Hepatocyte (in vitro differentiated cells): ENCODE measurements at places on chromosomes 12 and 14. TPM values are rescaled to one million over a fixed set of nuclear protein-coding genes. Genes with fewer than 3 reads are reported as not detected.

LRTM2 gene
- not detected in 2 replicates for polyA plus RNA-seq

KRT2 gene
- polyA plus RNA-seq, result not detected in 2 replicates

GRCh38 chr14:91171291-91171690 is 57.4 kb downstream of the DGLUCY start:
- no peak for DNase-seq
- H3K27me3 ChIP-seq, result no peaks in the 10 kb centered on the region
- H3K27ac ChIP-seq, result no peak overlapping the region
- H3K4me3 ChIP-seq, result no peak overlapping the region
- no peaks in the 10 kb centered on the region for H3K36me3 ChIP-seq

C1S gene
- 130 and 143 TPM in 2 replicates for polyA plus RNA-seq

RPS6KA5 gene
- 3.0 and 4.8 TPM in 2 replicates for polyA plus RNA-seq

SLC25A47 gene
- polyA plus RNA-seq, result 0.77 and 1.8 TPM in 2 replicates

NPFF gene
- polyA plus RNA-seq, result 0.77 TPM in 1 of 2 replicates, not detected in the other

- H3K4me3 ChIP-seq, result peak within 1 kb of the TSS; percentile 76
- DNase-seq, result peak; percentile 96
- peaks cover 12% of the 10 kb centered on the region for H3K4me1 ChIP-seq
- H3K27me3 ChIP-seq, result no peaks in the 10 kb centered on the region
- peak within 1 kb of the TSS; percentile 99 for H3K27ac ChIP-seq
- H3K36me3 ChIP-seq, result no peaks in the 10 kb centered on the region
These were observed at the start of gene HECTD1 for GRCh38 chr14:31207755-31208545. Gene HECTD1, minus strand, starts transcription at chr14:31207793. Its CDS starts 1,857 bp downstream, at chr14:31205936.

GRCh38 chr12:51285843-51286242 is 15.6 kb upstream of the SMAGP start:
- no peaks in the 10 kb centered on the region for H3K27me3 ChIP-seq
- H3K36me3 ChIP-seq, result no peaks in the 10 kb centered on the region
- DNase-seq, result no peak

DNA sequence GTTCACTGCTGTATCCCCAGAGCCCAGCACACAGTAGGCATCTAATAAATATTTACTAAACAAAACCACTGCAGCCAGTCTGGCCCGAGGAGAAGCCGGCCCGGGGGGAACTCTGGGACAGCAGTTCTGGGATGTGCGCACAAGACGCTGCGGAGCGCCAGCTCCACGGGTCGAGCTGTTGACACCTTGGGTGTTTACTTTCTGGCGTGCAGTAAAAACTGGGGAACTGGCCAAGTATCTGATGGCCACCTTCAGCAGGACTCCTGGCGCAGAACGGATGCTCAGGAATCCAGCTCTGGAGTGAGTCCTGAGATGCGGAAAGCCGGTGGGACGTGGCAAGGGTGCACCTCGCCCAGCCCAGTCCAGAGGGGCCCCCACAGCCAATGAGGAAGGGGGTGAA is 65.6 kb downstream of the NCOR2 start:
- H3K27me3 ChIP-seq, result no peaks in the 10 kb centered on the region
- no peak for DNase-seq
- peak overlapping the region; percentile 79 for H3K27ac ChIP-seq
- no peaks in the 10 kb centered on the region for H3K36me3 ChIP-seq
- peaks cover 75% of the 10 kb centered on the region for H3K4me1 ChIP-seq
- no peak overlapping the region for H3K4me3 ChIP-seq

- no peaks in the 10 kb centered on the region for H3K36me3 ChIP-seq
- H3K4me3 ChIP-seq, result no peak overlapping the region
- H3K4me1 ChIP-seq, result no peaks in the 10 kb centered on the region
- no peaks in the 10 kb centered on the region for H3K27me3 ChIP-seq
- no peak for DNase-seq
These were observed 212.2 kb upstream of the DIO3 start for GRCh38 chr14:101349108-101349507.

GRCh38 chr14:28703482-28703881 is 63.1 kb upstream of the FOXG1 start:
- H3K27me3 ChIP-seq, result no peaks in the 10 kb centered on the region
- H3K36me3 ChIP-seq, result no peaks in the 10 kb centered on the region
- DNase-seq, result no peak

DNA sequence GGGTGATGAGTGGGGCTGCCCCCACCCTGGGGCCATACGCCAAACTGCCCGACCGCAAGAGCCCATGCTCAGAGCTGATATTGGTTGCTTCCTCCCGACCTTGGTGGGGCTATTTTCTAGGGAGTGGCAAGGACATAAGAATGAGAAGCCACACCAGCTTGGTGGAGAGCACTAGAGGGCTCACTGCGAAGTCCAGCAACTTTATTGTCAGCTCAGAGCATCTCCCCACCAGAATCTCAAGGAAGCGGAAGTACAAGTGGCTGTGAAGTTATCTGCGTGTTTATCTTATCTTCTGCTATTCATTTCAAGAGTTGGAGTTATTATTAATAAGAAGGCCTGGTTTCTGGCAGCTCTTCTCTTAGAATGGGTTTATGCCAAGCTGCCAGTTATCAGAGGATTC is 4.9 kb upstream of the PLXNC1 start:
- no peak overlapping the region for H3K4me3 ChIP-seq
- DNase-seq, result no peak
- peaks cover 18% of the 10 kb centered on the region for H3K27me3 ChIP-seq
- no peak overlapping the region for H3K27ac ChIP-seq
- H3K36me3 ChIP-seq, result no peaks in the 10 kb centered on the region

DNA sequence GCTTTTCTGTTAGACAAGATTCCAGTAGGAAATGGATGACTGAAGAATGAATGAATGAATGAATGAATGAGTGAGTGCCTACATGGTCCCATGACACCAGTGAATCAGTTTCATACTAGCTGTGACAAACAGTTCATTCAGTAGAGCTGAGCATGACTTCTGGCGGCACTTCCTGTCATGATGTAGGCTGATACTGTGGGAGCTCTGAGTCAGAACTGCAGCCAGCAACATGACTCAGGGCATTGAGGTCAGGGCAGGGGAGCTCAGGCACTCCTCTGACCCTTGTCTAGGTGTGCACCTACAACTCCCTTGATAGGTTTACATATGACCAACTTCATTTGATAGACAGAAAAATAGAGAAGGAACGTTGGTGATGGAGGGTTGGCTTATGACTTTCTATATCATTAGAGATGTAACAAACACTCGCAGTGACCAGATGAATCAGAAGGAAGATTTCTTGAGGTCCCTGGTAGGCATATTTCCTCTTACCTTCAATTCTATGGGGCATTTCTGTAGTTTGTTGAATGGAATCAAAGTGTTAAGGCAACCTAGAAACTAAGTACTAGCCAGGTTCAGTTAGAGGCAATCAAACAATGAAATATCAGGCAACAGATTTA is 139.3 kb upstream of the ARHGAP5 start:
- no peaks in the 10 kb centered on the region for H3K27me3 ChIP-seq
- peak; percentile 83 for DNase-seq
- H3K36me3 ChIP-seq, result no peaks in the 10 kb centered on the region
- H3K27ac ChIP-seq, result peak overlapping the region; percentile 82
- H3K4me1 ChIP-seq, result peaks cover 14% of the 10 kb centered on the region
- no peak overlapping the region for H3K4me3 ChIP-seq

ACSM4 gene
- polyA plus RNA-seq, result not detected in 2 replicates

DNA sequence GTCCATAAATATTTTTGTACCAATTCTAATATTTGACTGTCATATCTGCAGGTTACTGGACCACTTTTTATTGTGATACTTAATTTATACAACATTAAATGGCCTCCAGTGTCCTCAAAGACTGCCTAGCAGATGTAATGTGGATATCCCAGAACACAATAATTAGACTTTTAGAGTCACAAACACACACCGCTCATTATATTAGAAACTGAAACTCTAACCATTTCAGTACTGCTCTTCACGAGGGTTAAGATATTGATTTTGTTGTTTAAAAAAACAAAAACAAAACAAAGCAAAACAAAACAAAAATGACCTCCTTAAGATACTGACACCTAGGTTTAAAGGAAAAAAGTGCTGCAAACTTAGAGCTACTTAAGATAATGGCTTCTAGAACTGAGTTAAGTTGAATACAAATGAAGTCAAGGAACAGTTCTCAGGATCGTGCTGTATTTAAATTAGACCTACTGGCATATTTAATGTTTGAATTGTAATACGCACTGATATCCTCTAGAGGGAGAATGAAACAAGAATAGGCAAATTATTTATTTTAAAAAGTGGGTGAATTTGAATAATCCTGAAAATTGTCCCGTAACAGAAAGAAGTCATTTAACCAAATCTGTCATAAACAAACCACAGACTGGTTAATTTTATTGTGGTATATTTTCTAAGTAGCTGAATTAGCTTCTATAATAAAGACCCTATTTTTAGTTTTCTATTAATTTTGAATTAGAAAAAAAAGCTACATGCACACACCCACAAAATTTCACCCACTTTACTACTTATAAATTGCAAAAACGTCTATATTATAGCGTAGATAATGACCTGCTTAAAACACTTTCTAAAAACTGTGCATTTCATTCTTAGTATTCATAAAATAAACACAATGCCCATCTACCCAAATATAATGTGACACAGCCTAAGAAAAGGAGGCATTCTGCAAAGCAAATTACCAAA is 395.2 kb upstream of the DCN start:
- peak; percentile 12 for DNase-seq
- H3K27me3 ChIP-seq, result no peaks in the 10 kb centered on the region
- H3K36me3 ChIP-seq, result no peaks in the 10 kb centered on the region
- no peak overlapping the region for H3K27ac ChIP-seq

DNA sequence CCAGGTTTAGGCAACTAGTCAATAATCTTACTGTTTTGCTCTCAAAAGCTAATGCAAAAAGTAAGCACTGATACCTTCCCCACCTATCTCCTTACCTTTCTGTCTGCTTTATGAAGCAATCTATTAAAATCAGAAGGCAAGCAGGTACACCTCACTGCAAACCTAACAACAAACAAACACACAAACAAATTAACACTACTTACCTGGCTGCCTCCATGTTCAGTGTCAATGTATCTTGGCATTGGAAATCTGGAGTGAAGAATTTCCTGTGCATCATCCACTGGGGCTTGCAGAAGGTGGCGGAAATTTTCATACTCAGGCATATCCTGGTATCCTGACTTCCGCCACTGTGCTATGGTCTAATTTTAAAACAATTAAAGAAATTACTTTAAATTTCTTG is 62.5 kb downstream of the SEC23A start:
- H3K4me1 ChIP-seq, result no peaks in the 10 kb centered on the region
- DNase-seq, result no peak
- H3K27me3 ChIP-seq, result no peaks in the 10 kb centered on the region
- H3K27ac ChIP-seq, result no peak overlapping the region
- H3K36me3 ChIP-seq, result no peaks in the 10 kb centered on the region
- H3K4me3 ChIP-seq, result no peak overlapping the region

- H3K27ac ChIP-seq, result peak overlapping the region; percentile 31
- H3K36me3 ChIP-seq, result no peaks in the 10 kb centered on the region
- H3K27me3 ChIP-seq, result no peaks in the 10 kb centered on the region
- peak; percentile 38 for DNase-seq
- no peaks in the 10 kb centered on the region for H3K4me1 ChIP-seq
These were observed 22.9 kb downstream of the VDR start for GRCh38 chr12:47881826-47882427.

DNA sequence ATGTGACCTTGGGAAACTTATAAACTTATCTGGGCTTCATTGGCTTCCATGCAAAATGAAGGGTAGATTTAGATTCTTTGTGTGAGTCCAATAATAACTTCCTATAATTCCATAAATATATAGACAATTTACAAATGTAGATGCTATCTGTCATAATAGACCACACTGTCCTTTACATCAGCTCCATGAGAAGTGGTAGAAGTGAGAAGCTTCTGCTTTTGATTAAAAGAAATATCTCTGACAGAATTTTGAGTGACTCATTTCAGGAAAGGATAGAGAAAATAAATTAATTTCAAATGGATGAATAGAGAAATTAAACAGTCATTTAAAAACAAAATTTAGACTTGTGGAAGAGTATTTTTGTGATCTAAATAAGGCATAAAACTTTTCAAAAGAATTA is 329.7 kb upstream of the ATP2B1 start:
- no peak overlapping the region for H3K27ac ChIP-seq
- no peak overlapping the region for H3K4me3 ChIP-seq
- H3K4me1 ChIP-seq, result no peaks in the 10 kb centered on the region
- no peaks in the 10 kb centered on the region for H3K27me3 ChIP-seq

DNA sequence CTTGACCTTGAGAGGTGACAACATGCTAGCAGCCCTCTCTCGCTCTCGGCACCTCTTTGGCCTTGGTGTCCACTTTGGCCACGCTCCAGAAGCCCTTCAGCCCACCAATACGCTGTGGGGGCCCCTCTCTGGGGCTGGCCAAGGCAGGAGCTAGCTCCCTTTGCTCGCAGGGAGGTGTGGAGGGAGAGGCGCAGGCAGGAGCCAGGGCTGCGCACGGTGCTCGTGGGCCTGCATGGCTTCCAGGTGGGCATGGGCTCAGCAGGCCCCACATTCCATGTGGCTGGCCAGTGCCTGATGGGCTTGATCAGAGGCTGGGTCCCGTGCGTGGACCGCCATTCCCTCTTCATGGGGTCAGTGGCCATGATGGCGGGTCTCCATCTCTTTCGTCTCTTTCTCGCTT is 1237.0 kb upstream of the USP15 start:
- H3K27ac ChIP-seq, result no peak overlapping the region
- H3K36me3 ChIP-seq, result no peaks in the 10 kb centered on the region
- H3K27me3 ChIP-seq, result no peaks in the 10 kb centered on the region
- no peaks in the 10 kb centered on the region for H3K4me1 ChIP-seq
- DNase-seq, result no peak
- H3K4me3 ChIP-seq, result no peak overlapping the region

GRCh38 chr14:75373616-75374015 is 54.2 kb upstream of the JDP2 start:
- no peaks in the 10 kb centered on the region for H3K27me3 ChIP-seq
- no peaks in the 10 kb centered on the region for H3K36me3 ChIP-seq

DNA sequence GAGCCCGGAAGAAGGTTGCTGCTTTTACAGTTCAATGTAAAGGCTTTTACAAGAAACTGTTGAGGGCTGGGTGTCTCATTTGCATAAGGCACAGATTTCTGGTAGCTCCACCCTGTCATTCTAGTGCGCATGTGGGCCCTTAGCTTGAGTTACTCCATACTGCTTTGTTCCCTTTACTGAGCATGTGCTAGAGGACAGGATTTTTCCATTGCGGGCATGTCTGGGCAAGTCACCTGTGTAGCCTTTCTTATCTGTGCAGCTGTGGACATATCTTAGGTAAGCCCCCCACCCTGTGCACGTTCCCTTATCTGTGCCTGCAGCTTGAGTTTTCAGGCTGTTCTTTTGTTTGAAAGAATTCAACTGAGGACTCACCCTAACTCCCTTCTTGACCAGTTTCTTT is 56.2 kb upstream of the ARHGAP5 start:
- no peaks in the 10 kb centered on the region for H3K27me3 ChIP-seq
- no peaks in the 10 kb centered on the region for H3K36me3 ChIP-seq
- no peaks in the 10 kb centered on the region for H3K4me1 ChIP-seq
- H3K4me3 ChIP-seq, result no peak overlapping the region
- peak overlapping the region; percentile 76 for H3K27ac ChIP-seq

DNA sequence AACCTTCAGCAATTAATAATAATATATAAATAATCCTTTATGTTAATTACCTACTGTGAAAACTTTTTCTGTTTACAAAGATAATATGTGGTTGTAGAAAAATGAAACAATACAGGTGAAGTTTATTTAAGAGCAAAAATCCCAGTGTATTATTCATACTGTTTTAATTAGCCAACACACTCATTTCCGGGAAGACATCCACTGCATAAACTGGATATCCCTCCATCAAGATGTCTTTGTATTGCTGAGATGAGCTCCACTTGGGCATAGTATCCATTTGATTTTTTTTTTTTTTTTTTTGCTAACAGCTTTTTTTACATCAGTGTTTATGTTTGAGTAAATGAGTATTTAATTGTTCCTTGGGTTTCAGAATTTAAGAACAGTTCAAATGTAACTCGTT is 13.7 kb upstream of the DERA start:
- H3K4me1 ChIP-seq, result no peaks in the 10 kb centered on the region
- no peaks in the 10 kb centered on the region for H3K27me3 ChIP-seq
- no peaks in the 10 kb centered on the region for H3K36me3 ChIP-seq
- DNase-seq, result no peak
- H3K4me3 ChIP-seq, result no peak overlapping the region

LRRC43 gene
- polyA plus RNA-seq, result 0.90 and 1.7 TPM in 2 replicates
